Stimulated activated CD8-positive, alpha-beta memory T cell treated with anti-CD3 and anti-CD28 coated beads, Interleukin-7, amount 100 ng/mL, for 4 hours (primary cell): ENCODE measurements at places on chromosomes 1 and 21.

DNA sequence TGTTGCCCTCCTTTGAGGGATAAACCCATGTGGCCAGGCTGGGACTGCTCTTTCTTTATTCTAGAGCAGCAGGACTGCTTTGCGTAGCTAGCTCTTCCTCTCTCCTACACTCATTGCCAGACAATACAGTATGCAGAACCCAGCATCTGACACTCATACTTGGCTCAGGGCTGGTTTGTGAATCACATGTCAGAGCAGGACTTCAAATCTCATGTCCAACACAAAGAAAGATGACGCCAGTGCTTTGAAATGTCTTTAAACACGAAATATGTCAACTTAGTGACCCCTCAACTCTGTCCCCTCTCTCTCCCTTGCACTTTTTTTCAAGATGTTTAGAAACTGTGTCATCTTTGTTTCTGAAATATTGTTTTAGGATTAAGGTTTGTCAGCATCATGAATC is 135.0 kb downstream of the TGFB2 start:
- no peak for DNase-seq

GRCh38 chr1:93235261-93235660 is 54.7 kb downstream of the CCDC18 start:
- DNase-seq, result no peak

GRCh38 chr1:208059409-208060001 is 148.6 kb upstream of the CD34 start:
- DNase-seq, result no peak

GRCh38 chr21:14968029-14968428 is 96.8 kb downstream of the NRIP1 start:
- DNase-seq, result no peak

- no peak for DNase-seq
Measured at GRCh38 chr21:42234464-42235241, 15.7 kb downstream of the ABCG1 start.

- DNase-seq, result no peak
Measured at GRCh38 chr1:151716771-151717631, at the start of gene CELF3. CELF3 (minus strand) TSS chr1:151716803; CDS start chr1:151716020, 783 bp downstream.

DNA sequence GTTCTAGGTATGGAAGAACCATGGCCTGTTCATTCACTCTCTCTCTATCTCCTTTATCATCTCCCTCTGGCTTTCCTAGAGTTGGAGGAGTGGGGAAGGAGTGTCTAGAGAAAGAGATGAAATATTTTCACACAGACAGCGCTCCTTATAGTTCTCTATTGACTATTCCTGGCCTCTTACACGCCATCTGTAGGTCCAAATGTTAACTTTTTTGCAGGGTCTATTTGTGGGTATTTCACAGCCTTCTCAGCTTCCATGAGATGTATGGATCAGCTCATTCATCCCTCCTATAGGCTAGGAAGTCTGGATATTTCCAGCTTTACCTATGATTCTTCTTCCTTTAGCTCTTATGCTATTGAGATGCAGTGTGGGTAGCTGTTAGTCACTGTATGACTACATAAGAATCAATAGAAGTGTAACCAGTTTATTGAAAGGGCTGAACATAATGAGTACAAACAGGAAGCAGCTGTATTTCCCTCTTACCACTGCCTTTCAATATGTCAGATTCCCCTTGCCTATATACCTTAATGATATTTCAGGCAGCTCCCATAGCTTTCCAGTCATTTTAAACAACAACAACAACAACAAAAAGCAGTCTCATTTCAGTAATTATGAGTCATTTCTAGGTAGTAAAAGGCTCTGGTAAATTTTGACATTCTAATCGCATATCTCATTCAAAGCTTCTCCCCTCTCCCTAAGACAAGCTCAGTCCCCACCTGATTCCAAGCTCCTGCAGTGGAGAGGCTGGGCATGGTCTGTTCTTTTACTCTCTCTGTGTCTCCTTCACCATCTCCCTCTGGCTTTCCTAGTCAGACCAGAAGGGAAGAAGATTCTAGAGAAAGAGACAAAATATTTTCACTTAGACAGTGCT is 149.5 kb downstream of the TTLL7 start:
- no peak for DNase-seq

DNA sequence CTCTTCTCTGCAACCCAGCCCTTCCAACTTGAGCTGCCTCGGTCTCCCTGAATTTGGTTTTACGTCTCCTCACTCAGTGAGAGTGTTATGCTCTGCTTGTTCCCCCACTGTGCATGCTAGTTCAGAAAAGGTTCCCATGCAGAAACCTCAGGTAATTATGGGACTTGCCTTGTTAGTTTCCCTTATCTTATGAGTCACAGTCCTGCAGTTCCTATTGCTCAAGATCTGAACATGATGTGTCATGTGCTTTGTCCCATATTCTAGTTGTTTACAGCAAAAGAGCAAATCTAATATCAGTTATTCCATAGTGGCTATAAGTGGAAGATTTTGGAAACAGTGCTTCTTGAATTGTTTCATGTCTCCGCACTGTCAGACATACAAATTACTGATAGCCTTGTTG is 74.4 kb downstream of the DUSP10 start:
- DNase-seq, result no peak

GRCh38 chr1:62038594-62039284 is 155.9 kb upstream of the L1TD1 start:
- DNase-seq, result no peak

DNA sequence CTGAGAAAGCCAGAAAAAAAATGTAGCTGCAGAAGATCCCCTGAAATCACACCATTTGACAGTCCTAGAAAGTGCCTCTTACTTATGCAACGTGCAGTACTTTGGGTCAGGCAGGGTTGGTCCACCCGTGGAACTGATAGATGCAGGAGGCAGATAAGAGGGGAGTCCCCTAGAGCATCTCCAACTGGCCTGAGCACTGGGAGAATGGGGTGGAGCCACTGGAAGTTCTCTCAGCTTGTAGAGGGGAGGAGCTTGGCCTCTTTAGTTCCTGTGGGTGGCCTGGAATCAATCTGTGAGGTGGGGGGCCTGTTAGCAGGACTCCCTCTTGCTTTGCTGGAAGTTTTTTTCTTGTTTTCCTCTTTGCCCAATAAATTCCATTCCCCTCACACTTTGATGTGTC is 335.7 kb upstream of the NCAM2 start:
- no peak for DNase-seq

GRCh38 chr1:157574836-157575235 is 22.5 kb upstream of the FCRL5 start:
- no peak for DNase-seq

- DNase-seq, result no peak
Measured at GRCh38 chr1:220885971-220886370, 6.7 kb downstream of the HLX start.

- DNase-seq, result no peak
Measured at GRCh38 chr1:24250224-24250623, 63.1 kb upstream of the IFNLR1 start.

- no peak for DNase-seq
Measured at GRCh38 chr1:14238472-14239307, 359.8 kb upstream of the KAZN start.

DNA sequence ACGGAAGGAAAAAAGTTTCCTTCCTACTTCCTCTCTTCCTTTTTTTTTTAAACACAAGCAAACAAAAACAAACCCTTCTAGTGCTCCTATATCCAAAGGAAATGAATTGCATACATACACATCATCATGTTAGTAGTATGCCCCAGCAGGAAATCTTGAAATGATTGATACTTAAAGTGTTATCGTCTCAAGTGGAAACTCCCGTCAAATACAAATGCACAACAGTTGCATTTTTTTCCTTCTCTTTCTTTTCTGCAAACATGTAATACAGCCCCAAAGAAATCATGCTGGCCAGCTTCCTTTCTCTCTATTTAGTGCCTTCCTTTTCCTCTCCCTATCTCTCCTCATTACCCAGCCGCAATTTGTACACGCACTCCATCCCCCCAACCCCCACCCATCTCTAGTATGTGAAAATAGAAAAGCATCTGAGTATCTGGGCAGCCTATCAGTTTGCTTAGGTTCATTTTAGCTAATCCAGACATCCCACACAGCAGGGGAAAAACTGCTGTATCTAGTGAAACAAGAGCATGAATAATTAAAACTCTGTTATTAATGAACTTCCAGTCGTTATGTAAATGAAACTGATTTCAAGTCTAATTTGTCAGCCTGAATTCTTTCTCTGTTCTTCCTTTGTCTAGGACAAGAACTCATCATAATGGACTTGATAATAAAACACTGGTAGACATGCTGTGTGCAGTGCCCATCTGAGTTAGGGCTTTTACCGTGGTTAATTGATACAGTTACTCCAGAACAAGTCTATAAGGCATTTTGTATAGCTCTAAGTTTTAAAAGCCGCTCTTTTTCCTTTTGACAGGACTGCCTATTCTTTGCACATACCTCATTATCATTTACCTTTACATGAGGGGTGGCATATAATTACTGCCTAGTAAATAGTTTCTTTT is 336.5 kb upstream of the ADGRL2 start:
- no peak for DNase-seq

DNA sequence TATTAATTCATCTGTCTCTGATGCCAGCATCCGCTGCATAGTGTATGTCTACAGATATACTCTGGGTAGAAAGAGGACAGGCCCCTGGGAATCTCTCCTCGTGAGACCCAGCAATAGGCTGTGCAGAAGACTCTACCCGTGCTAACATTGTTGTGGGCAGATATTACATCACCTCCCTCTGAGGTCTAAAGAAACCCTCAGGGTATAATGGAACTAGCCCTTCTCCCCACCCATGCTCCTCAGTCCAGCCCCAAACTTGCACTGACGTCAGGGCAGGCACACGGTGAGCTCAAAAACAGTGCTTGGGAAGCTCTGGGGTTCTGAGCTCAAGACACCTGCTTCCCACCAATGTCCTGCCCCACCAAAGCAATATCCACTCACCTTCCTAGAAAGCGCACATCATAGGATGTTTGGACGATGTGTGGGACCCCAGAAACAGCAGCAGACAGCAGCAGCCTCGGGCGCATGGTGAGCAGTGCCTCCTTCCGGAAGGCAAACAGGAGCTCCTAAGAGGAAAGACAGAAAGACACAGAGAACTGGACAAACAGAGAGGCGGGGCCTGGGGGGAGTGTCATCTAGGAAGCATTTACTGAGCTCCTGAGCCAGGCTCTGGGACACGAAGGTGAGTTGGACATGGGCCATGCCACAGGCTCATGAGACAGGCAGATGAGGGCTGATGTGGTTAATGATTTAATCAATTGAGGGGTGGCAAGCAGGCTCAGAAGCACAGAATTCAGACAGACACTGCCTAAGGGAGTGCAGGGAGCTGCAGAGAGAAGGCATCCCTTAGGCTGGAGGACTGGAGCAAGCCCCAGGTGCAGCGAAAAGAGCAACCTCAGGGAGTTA is 4.8 kb downstream of the OVGP1 start:
- DNase-seq, result no peak

DNA sequence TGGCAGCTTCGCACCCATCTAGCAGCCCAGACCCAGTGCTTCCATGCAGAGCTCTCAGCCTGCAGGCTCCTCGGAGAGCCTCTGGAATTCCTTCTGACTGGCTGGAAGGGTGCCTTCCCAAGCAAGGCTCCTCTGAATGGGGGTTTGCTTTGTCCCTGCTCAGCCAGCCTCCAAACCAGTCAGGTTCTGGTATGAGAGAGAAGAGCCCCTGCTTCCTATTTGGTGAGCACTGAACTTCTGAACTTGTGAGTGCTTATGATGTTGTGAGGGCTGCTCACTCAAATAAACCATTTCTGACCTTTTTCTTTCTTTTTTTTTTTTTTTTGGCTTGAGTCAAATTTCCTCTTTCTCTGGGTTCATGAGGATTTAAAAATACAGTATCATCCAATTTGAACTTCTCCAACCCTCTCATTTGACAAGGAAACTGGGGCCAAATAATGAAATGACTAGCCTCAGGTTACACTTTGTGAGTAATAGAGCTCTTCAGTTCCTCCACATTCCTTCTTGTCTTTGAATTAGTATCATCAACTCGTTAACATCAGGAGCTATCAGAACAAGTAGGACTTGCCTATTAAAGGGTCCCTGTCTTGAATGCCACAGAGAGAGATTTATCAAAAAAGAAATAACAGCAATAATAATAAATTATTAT is 39.6 kb downstream of the GFI1 start:
- DNase-seq, result no peak

- no peak for DNase-seq
Measured at GRCh38 chr1:91120421-91120820, 98.6 kb upstream of the ZNF644 start.
